ENCODE measurements at places on chromosomes 4 and X. TPM values are rescaled to one million over a fixed set of nuclear protein-coding genes. Genes with fewer than 3 reads are reported as not detected.

GRCh38 chr4:38615847-38616246 is 48.2 kb upstream of the KLF3 start:
- DNase-seq, result no peak

DNA sequence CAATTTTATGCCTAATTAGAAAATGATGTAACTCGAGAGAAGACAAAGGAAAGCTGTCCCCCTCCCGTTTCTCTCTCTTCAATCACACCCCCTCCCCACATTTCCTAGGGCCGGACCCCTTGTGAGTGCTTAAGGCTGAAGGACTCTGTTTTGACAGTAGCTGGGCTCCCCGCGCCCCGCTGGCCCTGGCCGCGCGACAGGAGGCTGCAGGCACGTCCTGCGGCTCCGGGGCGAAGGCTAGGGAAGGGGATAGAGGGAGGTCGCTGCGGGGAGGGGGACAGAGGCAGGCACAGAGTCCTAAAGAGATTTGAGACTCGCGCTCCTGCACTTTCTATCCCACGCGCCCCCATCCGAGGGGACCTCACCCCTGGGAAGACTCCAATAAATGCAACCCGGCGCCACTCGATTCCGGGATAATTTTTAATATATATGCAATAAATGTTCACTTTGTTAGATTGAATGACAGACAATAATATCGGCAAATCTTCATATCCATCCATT is 56.2 kb upstream of the TMEM33 start:
- DNase-seq, result no peak

DNA sequence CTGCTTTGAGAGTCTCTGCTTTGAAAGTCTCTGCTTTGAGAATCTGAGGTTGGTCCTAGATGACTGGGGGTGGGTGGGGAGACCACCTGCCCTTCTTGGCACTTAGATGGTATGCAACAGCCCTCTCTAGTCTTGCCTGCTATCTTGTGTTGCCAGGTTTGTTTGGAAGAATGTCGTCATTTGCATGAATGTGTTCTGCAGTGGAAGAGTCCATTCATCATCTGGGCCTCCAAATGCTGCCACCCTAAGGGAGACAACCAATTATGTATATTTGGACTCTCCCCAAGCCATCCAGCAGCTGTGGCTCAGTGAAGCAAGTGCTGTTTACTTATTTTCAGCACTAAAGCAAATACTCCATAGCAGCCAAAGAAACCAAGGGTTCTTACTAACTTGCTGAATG is 44.6 kb upstream of the TRPC5OS start:
- DNase-seq, result no peak

DNA sequence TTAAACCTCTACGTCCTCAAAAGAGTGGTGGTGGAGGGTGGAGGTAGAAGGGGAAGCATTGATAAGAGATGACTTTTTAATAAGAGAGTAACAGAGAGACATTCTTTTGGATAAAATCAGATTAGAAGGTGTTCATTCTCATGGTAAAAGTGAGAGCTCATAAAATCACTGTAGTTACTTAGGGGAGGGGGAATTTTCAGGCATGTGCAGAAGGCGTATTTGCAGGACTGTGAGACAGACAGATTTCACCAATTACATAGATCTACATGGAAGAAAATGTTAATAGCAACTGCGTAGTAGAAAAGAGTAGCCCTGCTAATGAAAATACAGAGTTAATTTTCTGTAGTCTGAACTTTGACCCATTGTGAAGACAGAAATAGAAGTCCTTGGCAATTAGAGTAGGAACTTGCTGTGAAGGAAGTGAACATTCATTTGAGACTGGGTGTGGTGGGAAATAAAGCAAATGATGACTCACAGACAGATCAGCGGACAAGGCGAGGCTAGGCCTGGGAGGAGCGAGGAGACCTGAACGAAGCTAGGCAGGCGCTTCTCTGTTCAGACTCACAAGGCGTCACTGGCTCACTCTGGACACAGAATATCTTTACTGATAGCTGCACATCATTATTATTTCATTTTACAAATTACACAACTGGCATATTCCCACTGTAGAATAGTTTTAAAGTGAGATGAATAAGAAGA is 57.2 kb upstream of the FAM9C start:
- DNase-seq, result peak; percentile 71

GRCh38 chr4:151729731-151730559 is 30.9 kb downstream of the GATB start:
- DNase-seq, result no peak

GRCh38 chrX:53447441-53447840 is 13.3 kb upstream of the HSD17B10 start:
- no peak for DNase-seq

GRCh38 chrX:145821898-145822571 is 4.4 kb downstream of the SLITRK2 start:
- DNase-seq, result no peak

- DNase-seq, result no peak
Observed at GRCh38 chr4:178105242-178105641, 663.0 kb upstream of the AGA start.

GRCh38 chr4:84403656-84404055 is 95.4 kb downstream of the NKX6-1 start:
- no peak for DNase-seq

GRCh38 chr4:151538963-151539362 is 130.0 kb downstream of the FHIP1A start:
- DNase-seq, result no peak

GRCh38 chr4:176660561-176660960 is 132.2 kb downstream of the VEGFC start:
- no peak for DNase-seq

GRCh38 chr4:86223472-86223871 is 136.4 kb downstream of the MAPK10 start:
- no peak for DNase-seq

DNA sequence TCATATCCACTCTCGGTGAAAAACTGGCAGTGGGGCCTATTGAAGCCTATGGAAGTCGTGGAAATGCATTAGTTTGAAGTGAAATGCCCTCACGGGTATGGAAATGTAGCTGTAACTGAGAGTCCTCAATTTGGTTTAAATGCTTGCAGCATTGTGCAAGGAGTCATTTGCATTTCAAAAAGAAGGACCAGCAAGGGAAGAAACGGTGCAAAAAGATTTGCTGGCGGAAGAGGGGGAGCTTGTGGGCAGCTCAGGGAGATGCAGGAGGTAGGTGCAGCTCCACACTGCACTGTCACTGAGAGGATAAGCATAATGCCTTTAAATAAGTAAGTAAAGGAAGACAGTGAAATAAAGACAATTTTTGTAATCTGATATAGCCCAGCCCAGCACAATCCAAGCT is 400.4 kb upstream of the DIPK2B start:
- no peak for DNase-seq

DNA sequence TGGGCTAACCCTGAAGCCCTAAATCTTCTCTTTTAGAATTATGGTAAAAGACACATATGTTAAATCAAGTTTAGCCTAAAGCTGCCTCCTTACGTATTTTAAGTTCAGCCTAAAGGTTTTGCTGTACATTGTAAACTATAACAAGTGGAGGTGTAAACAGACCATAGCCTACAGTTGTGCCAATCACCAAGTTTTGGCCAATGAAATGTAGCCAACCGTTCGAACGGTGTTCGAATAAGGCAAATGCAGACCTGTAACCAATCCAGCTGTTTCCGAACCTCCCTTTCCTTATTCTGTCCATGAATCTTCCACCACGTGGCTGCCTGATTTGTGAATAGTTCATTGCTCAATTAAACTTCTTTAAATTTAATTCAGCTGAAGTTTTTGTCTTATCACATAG is 52.1 kb upstream of the TBC1D9 start:
- no peak for DNase-seq

DNA sequence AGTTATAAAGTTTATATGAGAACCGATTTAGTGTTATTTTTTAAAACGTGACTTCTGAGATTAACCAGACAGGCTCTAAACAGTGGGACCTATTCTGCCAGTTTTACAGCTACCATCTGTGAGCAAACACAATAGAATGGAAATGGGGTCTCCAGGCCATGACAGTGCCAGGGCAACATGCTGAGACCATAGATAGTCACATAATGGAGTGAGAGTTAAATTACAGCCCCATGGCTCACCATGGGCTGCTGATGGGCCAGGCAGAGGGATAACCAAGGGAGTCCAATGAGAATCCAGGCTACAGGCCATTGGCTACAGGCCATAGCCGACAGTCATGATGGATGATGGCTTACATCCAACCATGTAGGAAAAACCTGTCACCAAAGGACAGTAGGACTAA is 183.5 kb upstream of the NDP start:
- no peak for DNase-seq

DNA sequence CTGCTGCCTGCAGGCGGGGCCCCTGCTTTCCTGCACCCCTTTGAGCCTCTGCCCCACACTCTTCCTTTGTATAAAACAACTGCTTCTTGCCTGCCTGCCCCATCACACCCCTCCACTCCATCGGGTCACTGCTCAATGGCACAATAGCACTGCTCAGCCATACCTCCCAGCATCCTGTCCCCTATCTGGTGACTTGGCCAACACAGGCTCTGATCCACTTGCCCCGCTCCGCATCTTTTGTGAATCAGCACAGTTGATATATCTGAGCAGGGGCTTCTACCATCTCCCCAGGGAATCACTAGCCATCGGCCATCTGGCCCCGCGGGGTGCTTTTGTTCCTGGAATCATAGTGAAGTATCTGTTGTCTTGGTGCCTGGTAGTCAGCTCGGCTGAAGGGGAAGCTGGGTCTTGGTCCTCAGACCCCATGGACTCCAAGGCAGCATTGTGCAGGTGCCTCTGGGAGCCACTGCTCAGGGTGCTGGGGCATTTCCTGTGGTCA is 45.3 kb downstream of the MAP7D3 start:
- no peak for DNase-seq

DNA sequence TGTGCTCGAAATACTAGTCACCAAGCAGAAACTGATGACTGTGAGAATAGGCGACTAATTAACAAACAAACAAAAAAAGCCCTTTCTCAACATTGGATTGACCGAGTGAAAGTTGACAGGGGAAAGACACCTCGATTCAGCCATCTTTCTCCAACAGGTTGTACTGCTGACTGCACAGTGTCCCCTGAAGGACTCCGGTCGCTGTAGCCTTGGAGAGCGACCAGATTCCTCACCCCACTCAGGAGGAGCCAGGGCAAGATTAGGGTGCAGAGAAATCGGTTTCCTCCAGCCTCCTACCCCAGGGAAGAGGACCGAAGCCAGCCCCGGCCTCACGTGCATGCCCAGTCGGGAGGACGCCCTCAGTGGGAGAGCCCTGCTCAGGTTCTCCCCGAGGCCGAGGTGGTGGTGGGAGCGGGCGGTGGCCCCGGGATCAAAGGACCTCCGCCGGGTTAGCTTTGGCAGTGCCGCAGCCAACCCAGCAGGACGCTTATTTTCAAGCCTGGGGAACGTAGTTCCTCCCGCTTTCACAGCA is 1.1 kb upstream of the RAP1GDS1 start:
- peak; percentile 86 for DNase-seq

GRCh38 chrX:120335289-120335688 is 24.0 kb upstream of the TMEM255A start:
- DNase-seq, result no peak

DNA sequence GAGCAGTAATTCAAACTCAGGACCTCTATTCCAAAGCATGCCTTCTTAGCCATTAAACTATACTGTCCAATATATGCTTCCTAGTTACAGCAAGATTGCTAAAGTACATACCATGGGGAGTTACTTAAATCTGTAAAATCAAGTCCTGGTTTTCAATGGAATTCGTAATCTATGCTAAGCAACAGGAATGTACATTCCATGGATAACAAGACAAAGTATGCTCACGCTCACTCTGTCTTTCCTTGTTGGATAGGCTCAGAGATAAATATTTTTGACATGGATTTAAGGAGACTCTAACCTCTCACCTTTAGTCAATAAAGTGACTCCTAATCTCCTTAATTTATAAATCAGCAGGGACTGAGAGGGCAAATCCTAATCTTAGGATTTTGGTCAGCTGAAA is 47.3 kb upstream of the STK26 start:
- DNase-seq, result no peak

- DNase-seq, result no peak
Observed at GRCh38 chrX:46569621-46570020, 3.9 kb upstream of the CHST7 start.

GRCh38 chr4:127586922-127587571 is 45.7 kb upstream of the INTU start:
- no peak for DNase-seq

GRCh38 chrX:23621621-23622265 is 45.5 kb upstream of the PRDX4 start:
- DNase-seq, result no peak

DNA sequence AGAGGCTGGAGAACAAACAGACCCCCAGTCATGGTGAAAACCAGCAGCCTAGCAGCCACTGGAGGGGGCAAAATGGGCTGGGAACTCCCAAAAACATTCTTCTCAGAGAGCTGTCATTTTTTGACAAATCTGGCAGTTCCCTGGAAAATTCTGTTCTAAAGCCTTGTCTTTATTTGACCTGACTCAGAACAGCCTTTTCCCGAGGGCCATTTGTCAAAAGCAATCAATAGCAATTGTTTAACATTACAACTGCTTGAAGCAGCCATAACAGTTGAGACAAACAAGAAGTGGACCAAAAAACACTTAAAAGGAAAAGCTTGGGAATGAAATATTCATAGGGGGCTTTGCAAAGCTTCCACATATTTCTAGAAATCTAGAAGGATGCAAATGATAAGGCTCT is 39.6 kb downstream of the SOWAHB start:
- no peak for DNase-seq

DNA sequence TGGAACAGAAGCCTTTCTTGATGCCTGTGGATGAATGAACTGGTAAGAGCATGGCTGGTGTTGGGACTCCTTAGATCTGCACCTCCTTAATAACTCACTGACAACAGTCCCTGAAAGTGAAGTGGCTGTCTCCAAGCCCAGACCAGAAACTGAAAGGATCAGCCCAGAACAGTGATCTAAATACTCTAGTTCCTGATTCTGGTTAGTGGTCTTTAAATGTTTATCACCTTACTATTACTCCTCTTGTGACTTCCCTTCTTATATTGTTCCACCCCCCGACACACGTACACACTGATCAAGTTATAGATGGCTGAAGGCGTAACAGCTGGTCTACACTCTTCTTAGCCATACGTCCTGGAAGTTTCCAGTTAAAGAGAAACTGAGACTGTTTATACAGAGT is 33.8 kb upstream of the ARMCX2 start:
- DNase-seq, result no peak

EXOC1L gene
- total RNA-seq, result not detected

BCLAF3 gene
- 15.4 TPM for total RNA-seq

LANCL3 gene
- total RNA-seq, result 1.4 TPM

XK gene
- total RNA-seq, result 1.6 TPM

UGT2B17 gene
- total RNA-seq, result not detected

VGLL1 gene
- total RNA-seq, result 1.6 TPM

SLITRK2 gene
- 0.32 TPM for total RNA-seq

EGF gene
- 2.4 TPM for total RNA-seq
